Activated T-cell treated with anti-CD3 and anti-CD28 coated beads for 1 hour (primary cell): ENCODE measurements at places on chromosomes 2 and 18.
A peak's percentile ranks its signal among the peaks of the same experiment; 100 is the strongest.

GRCh38 chr18:57630754-57631595, 9.3 kb upstream of the NARS1 start:
- no peak for DNase-seq

DNA sequence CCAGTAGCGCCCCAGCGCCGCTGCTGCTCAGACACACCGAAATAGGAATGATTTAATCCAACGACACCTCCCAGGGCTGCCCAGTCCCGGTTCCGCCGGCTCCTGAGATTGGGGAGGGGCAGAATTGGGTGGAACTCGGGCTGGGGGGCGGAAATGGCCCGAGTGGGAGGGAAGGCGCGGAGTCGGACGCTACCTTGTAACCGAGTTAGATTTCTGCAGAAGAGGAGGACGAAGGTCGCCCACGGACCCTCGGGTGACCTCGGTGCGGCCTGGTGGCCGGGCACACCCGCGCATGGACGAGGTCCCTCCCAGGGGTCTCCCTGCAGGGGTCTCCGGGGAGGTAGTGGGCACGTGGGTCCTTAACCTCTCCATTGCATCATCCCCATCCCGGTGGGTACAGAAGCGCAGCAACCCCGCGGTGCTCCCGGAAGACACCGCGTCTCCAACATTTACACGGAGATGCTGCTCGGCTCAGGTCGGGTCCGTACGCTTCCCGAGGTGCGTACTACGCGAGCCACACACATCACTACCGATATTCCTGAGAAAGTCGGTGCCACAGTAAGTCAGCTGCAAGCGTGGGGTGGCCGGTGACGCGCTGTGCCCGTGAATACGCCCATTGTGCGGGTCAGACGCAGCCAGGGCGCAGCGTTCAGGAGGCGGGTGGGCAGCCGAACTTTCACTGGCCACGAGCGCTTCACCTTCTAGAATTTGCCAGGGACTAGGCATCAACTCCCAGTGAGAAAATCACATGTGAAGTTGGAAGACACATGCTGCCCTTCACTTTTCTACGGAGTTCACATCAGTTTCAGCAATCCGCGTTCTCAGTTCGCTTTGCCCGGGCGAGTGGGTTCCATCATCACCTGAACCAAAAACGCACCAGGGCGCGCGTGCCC, 3.0 kb downstream of the ZNF516 start:
- DNase-seq, result peak; percentile 3

GRCh38 chr2:24276349-24276899, 83.9 kb downstream of the ITSN2 start:
- no peak for DNase-seq

DNA sequence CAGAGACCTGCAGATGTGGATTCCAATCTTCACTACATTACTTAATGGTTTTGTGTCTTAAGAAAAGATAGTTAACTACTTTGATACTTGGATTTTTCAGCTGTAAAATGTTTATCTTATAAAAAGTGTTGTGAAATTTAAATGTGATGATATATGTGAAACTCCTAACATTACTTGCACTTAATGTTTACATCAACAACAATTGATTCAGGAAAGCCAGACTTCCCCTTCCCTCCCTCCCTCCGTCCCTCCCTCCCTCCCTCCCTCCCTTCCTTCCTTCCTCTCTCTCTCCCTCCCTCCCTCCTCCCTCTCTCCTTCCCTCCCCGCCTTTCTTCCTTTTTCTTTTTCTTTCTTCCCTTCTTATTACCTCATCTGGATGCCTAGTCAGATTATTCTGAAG, 773.9 kb upstream of the FAM98A start:
- no peak for DNase-seq

- no peak for DNase-seq
Observed at GRCh38 chr2:220837226-220837625, 734.9 kb downstream of the EPHA4 start.

DNA sequence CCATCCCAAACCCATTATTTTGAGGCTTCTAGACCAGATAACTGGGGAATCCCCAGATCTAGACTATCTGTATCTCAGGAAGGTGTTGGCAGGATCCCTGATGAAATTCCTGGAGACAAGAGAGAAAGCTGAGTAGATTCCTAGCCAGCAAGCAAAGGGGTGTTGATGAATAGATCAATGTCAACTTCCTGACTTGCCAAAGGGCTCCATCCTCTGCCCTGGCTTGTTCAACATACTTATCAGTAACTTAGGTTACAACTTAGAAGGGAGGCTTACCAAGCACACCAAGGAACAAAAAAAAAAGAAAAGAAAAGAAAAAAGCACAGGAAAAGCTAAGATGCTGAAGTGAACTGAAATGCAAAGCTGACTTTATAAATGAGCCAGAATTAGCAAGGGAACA, 53.3 kb downstream of the TNS1 start:
- no peak for DNase-seq

GRCh38 chr2:169162613-169163012, 93.2 kb downstream of the DHRS9 start:
- no peak for DNase-seq

DNA sequence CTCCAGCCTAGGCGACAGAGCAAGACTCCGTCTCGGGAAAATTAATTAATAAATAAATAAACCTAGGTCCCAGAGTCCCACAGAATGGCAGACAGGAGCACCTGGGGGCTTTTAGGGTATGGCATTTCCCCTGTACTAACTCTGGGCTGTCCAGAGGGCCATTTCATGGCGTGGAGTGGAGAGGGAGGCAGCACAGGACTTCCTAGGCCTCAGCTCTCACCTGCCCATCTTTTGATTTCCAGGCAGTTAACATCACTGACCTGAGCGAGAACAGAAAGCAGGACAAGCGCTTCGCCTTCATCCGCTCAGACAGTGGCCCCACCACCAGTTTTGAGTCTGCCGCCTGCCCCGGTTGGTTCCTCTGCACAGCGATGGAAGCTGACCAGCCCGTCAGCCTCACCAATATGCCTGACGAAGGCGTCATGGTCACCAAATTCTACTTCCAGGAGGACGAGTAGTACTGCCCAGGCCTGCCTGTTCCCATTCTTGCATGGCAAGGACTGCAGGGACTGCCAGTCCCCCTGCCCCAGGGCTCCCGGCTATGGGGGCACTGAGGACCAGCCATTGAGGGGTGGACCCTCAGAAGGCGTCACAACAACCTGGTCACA, 5.1 kb downstream of the IL1RN start:
- no peak for DNase-seq

DNA sequence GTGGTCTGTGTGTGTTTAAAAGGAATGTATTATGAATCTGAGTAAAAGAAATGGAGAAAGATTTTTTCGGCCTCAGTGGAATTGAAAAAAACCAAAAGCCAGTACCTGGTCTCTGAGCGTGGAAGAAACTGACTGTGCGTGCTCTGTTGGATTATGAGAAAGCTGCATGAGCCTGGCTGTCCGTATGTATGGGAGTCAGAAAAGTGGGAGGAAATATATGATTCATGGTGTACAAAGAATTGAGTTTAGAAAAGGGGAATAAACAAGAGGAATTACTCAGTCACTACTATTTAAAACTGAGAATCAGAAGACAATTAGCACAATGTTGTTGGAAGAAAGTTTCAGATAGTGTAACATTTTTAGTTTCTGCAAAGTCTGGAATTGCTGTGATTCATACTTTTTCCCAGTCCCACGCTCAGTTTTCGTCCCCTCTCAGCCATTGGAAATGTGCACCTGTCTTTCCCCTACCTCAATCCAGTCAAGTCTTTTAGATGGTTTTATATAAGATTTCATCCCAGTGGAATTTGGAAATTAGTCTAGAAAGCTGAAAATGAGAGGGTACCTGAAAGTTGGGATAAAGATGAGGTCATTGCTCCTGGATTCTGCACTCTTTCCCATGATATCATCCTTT, 66.4 kb upstream of the CHMP1B start:
- no peak for DNase-seq

DNA sequence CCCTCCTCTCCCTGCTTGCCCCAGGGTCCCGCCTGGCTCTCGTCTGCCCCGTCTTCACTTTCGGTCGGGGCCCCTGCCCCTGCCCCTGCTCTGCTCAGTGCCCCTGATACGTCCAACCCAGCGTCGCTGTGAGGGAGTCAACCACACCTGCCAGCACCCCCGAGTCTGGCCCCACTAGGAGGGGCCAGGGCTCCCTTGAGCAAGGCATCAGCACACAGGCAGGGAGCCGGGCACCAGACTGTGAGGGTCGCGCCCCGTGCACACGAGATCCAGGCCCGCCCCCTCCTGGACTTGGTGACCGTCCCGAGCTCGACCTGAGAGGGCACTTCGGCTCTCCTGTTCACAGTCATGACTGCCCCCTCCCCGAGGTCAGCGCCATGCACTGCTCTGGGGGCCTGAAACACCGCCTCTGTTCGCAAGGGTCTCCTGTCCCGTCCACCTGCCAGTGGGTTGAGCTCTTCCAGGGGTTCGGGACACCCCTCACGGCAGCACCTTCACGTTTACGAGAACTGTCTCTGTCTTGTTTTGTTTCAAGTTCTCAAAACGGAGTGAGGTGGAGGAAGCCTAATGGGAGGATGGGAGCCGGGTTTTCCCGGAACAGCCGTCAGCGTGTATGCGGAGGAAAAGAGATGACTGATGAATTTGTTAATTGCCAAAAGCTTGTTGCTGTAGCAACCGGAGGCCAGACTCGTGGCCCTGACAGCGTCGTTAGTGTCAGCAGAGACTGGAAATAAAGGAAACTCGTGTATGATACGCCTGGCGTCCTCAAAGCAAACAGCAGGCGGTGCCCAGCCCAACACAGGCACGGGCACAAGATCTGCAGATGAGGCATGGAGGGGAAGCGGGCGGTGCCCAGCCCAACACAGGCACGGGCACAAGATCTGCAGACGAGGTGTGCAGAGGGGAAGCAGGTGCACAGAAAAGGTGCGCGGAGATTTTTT, 48.2 kb upstream of the KCNG2 start:
- no peak for DNase-seq

DNA sequence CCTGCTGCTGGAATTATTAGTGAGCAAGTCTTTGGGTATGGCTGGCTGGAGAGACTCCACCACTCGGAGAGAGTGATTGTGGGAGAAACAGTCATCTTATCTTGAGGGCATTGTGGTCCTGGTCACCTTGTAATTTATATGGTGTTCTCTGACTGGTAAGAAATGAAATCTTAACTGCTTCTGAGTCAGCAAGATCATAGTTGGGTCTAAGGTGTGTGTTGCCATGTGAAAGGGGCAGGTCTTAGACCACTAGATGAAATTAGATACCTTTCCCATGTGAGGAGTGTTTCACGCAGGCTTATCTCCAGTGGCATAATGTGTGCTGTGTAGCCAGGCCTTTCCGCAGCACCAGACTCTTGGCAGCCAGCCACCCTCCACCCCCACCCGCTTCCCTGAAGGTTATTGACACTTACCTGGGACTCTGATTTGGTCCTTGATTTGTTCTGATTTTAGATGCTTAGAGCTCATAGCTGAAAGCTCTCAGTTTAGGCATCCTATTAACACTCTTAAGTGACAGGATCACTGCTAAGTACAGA, 7.7 kb downstream of the MAPRE3 start:
- no peak for DNase-seq

DNA sequence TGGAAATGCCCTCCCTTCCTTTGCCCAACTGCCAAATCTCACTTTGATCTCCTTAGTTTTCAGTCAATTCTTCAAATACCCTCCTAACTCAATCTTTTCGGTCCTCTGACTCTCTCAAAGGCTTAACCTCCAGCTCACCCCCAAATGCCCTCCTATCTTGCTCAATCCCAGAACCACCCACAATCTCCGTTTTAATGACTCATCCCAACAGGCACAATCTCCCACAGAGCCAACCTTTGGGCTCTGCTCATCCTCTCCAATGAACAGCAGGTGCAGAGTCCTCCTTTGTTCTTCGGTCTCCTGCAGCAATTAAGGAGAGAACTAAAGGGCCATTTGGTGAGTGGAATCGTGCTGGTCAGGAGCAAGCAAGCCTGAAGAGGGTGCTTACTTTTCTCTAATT, 366.1 kb upstream of the CRIM1 start:
- DNase-seq, result no peak

DNA sequence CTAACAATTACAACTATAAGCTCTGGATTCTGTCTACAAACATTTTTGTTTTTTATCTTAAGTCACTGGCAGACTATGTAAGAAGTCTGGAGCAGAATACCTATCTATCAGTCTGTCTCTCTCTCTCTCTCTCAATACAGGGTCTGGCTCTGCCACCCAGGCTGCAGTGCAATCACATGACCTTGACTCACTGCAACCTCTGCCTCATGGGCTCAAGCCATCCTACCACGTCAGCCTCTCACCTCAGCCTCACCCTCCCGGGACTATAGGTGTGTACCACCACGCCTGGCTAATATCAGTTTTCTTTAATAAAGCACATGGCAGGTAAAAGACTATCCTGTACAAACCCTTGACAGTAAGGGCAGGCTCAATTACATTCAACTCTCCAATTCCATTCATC, 96.9 kb downstream of the OSBPL1A start:
- DNase-seq, result no peak

GRCh38 chr2:236777408-236777807, 207.8 kb downstream of the ACKR3 start:
- no peak for DNase-seq

GRCh38 chr2:203873921-203874631, 6.5 kb downstream of the CTLA4 start:
- DNase-seq, result no peak

DNA sequence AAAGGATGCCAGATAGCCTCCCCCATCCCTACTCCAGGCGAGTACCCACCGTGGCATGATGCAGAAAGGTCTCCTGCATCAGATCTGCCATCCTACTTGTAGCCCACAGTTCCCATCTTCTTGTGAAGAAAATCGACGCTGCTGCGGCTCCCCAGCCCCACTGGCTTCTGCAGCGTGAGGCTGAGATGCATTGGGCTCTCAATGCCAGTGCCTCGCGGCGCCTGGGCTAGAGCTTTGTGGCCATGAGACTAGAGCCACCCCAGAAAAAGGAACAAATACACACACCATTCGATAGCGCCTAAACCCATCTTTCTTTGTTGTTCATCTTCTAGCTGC, 2.8 kb downstream of the NOL4 start:
- DNase-seq, result no peak

DNA sequence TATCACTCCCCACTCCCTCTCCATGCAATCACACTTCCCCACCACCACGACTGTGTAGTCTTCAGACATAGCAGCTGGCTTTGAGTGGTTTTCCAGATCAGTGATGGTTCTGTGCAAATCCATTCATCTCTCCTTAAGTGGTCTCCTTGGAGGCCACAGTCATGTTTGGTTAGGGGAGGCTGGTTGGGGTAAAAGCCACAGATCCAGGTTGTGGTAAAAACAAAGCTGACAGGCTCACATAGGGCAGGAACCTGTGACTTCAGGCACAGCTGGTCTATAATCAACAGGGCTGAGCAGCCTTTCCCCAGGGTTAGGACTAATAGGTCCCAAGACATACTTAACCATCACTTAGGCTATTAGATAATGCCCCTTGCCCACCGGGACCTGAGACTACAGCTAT, 46.2 kb upstream of the FZD7 start:
- DNase-seq, result no peak

GRCh38 chr2:176902454-176902853, 310.1 kb upstream of the HNRNPA3 start:
- DNase-seq, result no peak

DNA sequence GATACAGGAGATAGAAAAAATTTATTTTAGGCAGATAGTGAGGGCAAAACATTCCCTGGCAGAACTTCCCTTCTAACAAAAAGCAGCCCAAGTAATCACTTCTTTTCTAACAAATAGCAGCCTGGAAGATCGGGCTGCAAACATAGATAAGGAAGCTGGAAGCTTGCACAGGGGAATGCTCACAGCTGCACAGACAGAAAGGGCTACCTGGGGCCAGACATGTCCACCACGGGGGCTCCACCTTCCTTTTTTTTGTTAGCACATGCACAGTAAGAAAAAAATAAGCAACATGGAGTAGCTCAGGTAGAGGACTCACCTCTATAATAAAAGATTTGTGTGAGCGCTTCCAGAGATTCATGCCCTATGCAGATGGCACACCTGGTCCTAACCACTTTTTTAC, 420.5 kb downstream of the PTH2R start:
- no peak for DNase-seq
